A549 (cell line): ENCODE measurements at places on chromosomes 1 and 21.

GRCh38 chr21:40622531-40622930 lies 224.4 kb downstream of the DSCAM start:
- no peak for DNase-seq

DNA sequence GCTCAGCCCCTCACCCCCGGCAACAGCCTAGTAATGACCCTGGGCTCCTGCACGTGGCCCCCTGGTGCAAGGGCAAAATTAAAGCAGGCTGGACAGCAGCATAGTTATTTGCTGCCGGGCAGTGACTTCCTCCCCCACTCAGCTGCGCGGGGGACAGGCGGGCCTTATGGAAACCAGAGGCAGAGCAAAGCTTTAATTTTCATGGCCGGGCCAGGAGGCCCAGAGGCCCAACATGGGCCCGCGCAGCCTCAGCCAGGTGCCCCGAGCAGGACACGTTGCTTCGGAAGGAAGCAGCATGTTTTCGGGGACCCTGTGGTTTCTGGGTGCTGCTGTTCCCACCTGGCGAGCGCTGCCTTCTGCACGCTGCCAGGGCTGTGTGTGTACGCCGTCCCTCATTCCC lies 89.9 kb upstream of the ARHGEF16 start:
- no peak for DNase-seq

DNA sequence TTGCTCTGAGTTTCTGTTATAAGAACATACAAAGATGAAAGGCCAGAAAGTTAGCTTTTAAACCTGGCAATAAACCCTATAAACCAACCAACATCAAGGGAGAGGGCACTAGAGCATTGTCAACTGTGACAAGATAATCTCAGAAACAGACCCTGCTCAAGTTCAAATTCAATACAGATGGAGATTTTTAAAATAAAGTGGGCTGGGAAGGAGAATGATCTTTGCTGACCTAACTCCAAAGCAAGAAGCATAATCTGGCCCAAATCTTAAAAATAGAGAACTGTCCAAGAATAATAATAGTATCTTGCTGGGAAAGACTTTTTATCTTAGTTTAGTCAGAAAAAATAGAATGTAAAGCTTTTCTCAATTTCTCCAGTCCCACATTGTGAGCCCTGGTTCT lies 485.5 kb downstream of the DISC1 start:
- no peak for DNase-seq

- DNase-seq, result no peak
Measured at GRCh38 chr1:17976854-17977253, 130.7 kb upstream of the IGSF21 start.
